ENCODE measurements at places on chromosomes 1 and 21. TPM values are rescaled to one million over a fixed set of nuclear protein-coding genes. Genes with fewer than 3 reads are reported as not detected.

COL24A1 gene
- 1.3 TPM for total RNA-seq

TTC39A gene
- 20.3 TPM for total RNA-seq

TXNIP gene
- 689 TPM for total RNA-seq

TRPM2 gene
- 1.2 TPM for total RNA-seq

ARHGEF19 gene
- 1.3 TPM for total RNA-seq

SELP gene
- total RNA-seq: 10.6 TPM

DNA sequence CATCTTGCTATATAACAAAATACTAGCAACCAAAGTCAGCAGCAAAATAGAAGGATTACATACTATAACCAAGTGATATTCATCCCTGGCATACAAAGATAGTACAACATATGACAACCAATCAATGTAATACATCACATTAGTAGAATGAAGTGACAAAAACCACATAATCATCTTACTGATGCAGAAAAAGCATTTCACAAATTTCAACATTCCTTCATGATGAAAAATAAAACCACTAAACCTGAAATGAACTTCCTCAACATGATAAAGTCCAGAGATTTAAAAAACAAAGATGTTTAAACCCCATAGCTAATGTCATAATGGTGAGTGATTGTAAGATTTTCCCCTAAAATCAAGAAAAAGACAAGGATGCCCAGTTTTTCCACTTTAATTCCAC, 18.6 kb downstream of the RO60 start:
- no peak for DNase-seq

DNA sequence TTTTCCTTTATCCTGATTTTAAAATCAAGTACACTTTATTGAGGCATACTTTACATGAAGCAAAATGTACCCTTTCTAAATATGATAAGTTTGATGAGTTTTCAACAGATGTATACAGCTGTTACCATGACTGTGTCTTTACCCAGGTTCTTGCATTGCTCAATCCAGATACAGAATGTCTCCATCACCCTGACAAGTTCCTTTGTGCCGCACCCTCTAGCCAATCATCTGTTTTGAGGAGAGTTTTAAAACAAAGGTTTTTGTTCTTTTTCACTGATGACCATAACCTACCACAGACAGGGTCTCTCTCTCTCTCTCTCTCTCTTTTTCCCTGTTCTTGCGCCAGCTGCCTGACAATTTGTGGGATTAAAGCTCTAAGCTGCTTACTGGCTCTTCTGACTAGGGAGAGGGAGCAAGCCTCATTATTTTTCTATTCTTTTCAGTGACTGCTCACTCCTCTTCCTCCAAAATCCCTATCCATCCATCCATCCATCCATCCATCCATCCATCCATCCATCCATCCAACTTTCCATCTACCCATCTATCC, 1.2 kb upstream of the KCNE1 start:
- no peak for DNase-seq

DNA sequence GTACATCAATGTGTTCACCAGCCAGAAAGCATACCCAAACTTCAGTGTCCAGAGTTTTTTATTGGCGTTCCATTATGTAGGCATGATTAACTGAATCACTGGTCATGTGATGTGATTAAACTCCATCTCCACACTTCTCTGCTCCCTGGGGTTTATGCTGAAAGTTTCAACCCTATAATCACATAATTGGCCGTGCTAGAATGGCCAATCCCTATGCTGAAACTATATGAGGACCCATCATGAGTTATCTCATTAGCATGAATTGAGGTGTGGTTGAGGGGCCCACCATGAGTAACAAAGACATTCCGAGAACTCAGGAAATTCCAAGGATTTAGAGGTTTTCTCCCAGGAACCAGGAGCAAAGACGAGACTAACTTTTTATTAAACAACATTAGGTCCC, 31.8 kb upstream of the FBXO28 start:
- no peak for DNase-seq

GRCh38 chr1:217495249-217495648, 135.6 kb downstream of the GPATCH2 start:
- DNase-seq: no peak

GRCh38 chr1:222047366-222047765, 305.5 kb upstream of the DUSP10 start:
- DNase-seq: no peak

DNA sequence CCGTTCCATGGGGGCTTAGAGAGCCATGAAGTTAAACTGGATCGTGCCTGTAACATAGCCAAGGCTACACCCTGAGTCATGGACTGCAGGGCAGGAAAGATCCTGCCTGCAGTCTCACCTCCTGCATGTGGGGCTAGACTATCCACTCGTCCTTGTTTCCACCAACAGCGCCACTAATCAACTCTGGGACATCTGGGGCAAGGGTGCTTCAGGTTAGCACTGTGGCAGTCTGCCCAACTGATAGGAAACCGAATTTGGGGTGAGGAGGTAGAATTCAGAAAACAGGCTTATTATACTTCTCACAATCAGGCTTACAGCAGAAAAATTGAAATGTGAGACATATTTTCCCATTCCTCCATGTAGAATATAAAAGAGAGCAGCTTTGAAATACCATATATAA, 85.2 kb upstream of the ADAM30 start:
- DNase-seq: no peak

- DNase-seq: no peak
Observed at GRCh38 chr1:231065510-231066241, 25.6 kb upstream of the FAM89A start.

DNA sequence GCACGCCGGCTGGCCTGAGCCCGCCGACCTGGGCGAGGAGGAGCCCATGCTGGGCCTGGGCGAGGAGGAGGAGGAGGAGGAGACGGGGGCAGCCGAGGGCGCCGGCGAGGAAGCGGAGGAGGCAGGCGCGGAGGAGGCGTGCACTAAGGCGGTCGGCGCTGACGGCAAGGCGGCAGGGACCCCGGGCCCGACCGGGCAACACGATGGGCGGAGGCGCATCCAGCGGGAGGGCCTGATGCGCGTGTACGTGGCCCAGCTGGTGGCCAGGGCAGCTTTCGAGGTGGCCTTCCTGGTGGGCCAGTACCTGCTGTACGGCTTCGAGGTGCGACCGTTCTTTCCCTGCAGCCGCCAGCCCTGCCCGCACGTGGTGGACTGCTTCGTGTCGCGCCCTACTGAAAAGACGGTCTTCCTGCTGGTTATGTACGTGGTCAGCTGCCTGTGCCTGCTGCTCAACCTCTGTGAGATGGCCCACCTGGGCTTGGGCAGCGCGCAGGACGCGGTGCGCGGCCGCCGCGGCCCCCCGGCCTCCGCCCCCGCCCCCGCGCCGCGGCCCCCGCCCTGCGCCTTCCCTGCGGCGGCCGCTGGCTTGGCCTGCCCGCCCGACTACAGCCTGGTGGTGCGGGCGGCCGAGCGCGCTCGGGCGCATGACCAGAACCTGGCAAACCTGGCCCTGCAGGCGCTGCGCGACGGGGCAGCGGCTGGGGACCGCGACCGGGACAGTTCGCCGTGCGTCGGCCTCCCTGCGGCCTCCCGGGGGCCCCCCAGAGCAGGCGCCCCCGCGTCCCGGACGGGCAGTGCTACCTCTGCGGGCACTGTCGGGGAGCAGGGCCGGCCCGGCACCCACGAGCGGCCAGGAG, 7.2 kb upstream of the IBA57 start:
- no peak for DNase-seq

DNA sequence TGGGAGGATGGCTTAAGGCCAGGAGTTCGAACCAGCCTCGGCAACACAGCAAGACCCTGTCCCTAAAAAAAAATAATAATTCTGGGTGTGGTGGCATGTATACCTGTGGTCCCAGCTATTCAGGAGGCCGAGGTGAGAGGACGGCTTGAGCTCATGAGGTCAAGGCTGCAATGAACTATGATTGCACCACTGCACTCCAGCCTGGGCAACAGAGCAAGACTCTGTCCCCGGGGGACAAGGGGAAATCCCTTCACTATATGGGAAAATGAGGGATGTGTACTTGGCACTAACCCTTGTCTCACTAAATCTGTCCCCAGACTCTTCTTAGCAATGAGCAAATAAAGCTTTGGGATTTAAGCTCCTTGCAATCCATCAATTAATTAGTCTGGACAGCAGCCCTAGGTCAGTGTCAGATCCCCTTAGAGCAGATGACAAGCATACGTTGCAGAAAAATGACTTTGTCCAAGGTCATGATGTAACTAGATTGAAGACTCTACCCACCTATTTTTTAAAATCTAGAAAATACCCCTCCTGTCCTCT, 9.4 kb downstream of the KDM5B start:
- no peak for DNase-seq

- no peak for DNase-seq
Observed at GRCh38 chr1:24771574-24771973, 26.3 kb downstream of the CLIC4 start.

DNA sequence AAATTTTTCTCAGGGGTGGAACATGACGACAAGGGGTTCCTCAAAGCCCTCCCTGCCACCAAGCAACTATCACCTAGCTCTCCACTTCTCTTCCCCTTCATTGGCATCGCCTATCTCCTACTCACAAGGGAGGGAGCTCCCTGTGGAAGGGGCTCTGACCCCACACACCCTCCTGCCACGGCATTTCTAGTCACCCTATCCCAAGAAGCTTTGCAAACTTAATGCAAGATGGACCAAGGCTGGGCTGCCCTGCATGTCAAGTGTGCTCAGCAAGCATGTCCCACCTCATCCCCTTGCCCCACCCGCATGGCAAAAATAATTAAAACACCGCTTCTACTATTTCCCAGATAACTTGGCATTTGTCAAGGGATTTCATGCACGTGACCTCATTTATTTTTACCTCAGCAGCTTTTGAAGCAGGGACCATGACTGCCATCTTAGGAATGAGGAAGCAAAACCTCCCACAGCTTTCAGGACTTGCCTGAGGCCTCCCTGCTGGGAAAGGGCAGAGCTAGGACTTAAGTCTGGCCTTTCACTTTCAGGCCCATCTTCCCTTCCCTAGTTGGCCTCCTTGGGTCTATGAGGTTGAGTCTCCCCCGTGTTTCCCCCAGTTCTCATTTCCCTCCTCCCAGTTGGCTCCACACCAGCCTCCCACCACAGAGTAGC, 161.3 kb downstream of the TSEN15 start:
- DNase-seq: no peak

GRCh38 chr1:206658264-206658980, 23.1 kb downstream of the DYRK3 start:
- peak; percentile 85 for DNase-seq

DNA sequence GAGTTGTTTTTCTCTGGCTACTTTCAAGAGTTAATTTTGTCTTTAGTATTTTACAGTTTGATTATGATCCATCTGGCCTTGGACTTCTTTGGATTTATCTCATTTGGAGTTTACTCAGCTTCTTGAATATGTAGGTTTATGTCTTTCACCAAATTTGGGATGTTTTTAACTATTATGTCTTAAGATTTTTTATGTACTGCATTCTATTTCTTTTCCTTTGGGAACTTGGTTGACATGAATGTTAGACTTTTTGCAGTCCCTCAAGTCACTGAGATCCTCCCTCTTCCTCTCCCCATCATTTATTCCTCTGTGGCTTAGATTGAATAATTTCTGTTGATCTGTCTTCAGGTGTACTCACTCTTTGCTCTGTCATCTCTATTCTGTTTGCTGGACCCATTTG, 112.0 kb downstream of the XPR1 start:
- DNase-seq: no peak

DNA sequence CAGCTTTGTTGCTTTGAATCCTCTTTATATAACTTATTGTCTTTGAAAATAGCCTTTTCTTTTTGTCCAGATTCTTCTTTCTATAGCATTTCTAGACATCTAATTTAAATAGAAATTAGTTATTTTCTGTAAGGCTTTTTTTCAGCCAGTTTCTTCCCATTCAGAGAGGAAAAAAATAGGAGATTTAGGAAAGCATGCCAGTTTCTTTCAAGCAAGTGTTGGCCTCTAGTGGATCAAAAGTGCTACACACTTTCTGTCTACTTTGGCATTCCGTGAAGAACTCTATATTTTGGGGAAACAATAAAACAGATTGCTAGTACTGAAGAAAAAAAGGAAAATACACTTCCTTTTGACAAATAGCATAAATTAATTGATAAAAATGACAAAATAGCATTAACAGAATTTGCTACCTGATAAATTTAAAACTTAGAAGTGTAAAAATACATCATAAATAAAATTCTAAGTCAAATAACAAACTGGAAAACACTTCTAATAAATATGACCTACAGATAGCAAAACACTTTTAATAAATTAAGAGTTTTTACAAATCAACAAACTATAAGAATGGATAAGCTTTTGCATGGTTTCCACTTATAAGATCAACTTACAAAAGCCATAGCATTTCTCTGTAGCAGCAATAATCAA, 13.1 kb upstream of the EXO1 start:
- no peak for DNase-seq

DNA sequence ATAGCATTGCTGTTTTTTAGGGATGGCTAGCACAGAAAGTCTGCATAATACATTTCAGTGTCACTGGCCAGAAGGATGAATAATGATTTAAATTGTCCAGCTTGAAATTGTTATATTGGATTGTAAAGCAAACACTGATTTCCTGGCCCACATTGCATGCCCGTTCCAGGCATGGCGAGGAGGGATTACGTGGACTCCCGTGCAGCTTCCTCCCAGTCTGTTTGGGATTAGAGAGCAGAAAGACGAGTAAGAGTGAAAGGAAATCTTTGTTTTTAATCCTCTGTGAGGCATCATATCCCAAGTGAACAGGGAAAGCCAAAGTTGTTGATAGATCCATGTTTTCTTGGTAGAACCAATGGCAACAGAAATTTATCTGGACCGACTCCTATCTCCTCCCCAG, 8.4 kb downstream of the TRIM58 start:
- DNase-seq: no peak

DNA sequence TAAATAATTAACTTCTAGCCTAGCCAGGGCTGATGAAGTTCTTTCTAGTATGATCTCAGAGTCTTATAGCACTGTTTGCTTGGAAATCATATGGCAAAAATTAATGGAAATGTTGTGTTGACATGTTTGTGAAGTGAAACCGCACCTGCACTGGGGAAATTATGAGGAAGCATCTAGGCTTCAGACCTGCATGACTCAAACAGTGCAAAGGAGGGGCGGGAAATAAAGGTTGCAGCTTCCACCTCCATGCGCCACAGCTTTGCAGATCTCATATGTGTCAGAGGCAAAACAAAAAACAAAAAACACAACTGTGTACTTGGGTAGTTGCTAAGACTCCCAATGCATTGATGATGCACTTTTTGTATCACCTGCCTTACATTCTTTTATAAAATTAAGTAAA, 1080.6 kb downstream of the PLA2G4A start:
- no peak for DNase-seq

- DNase-seq: no peak
Observed at GRCh38 chr1:57307392-57308170, 116.3 kb downstream of the DAB1 start.

GRCh38 chr1:61238359-61238665, 156.0 kb downstream of the NFIA start:
- DNase-seq: no peak

GRCh38 chr1:66686406-66686805, 65.9 kb upstream of the DYNLT5 start:
- no peak for DNase-seq

GRCh38 chr1:111620441-111620971, 917 bp downstream of the RAP1A start:
- no peak for DNase-seq

- no peak for DNase-seq
Observed at GRCh38 chr1:96474985-96475743, 246.4 kb upstream of the PTBP2 start.

GRCh38 chr1:82485591-82486369, 685.0 kb downstream of the ADGRL2 start:
- DNase-seq: no peak

GRCh38 chr1:90591970-90592356, 125.1 kb downstream of the BARHL2 start:
- no peak for DNase-seq

- no peak for DNase-seq
Observed at GRCh38 chr1:55060133-55060999, 21.0 kb downstream of the PCSK9 start.

GRCh38 chr1:50111503-50111902, 2.8 kb downstream of the ELAVL4 start:
- no peak for DNase-seq
